ENCODE measurements at places on chromosomes 1 and 21. TPM values are rescaled to one million over a fixed set of nuclear protein-coding genes. Genes with fewer than 3 reads are reported as not detected.

GRCh38 chr1:226255380-226255779, 31.9 kb downstream of the MIXL1 start:
- H3K4me3 ChIP-seq, result no peak overlapping the region
- DNase-seq, result peak; percentile 23
- no peak overlapping the region for H3K27ac ChIP-seq
- H3K27me3 ChIP-seq, result no peaks in the 10 kb centered on the region
- H3K4me1 ChIP-seq, result no peaks in the 10 kb centered on the region

GRCh38 chr1:25809929-25810328, 9.8 kb upstream of the MTFR1L start:
- no peaks in the 10 kb centered on the region for H3K27me3 ChIP-seq
- no peak overlapping the region for H3K27ac ChIP-seq
- no peak for DNase-seq
- H3K4me1 ChIP-seq, result peaks cover 6% of the 10 kb centered on the region
- H3K36me3 ChIP-seq, result peaks cover 61% of the 10 kb centered on the region
- H3K4me3 ChIP-seq, result no peak overlapping the region

Gene ARHGAP30
- polyA plus RNA-seq, result 0.02 TPM

DNA sequence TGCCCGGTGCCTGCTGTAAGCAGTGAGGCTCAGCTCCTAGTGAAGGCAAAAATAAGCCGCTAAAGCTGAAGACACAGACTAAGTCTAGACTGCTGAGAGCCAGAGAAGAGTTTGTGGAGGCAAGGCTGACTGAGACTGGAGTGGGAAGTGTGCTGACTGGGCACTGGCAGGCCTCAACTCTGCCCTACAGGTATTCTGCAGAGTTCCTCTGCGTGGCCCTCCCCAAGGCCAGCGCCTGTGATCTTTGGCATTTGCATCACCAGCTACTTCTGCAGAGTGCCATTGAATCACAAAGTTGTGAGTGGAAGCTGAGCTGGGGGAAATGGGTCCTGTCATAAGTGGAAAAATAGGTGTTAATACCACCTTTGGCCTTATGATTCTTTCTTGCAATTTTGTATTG, 905.7 kb downstream of the PLA2G4A start:
- no peaks in the 10 kb centered on the region for H3K36me3 ChIP-seq
- no peak overlapping the region for H3K4me3 ChIP-seq
- no peak for DNase-seq
- no peak overlapping the region for H3K27ac ChIP-seq

DNA sequence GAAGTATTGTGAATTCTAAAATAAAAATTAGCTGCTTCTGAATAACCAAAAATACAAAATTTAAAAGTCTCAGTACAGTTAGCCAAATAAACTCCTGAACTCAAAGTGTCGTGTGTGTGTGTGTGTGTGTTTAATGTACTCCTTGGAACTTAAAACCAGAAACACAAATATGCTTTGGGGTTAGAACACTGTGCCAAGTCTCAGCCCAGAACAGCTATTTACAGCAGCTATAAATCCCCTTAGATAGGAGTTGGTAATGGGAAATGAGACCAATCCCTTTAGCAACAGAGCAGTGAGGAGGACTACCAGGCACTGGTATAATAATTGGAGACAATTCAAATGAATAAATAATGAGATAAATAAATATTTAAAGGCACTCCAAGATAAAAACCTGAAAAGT, 83.1 kb downstream of the PATJ start:
- no peaks in the 10 kb centered on the region for H3K36me3 ChIP-seq
- DNase-seq, result no peak
- no peak overlapping the region for H3K27ac ChIP-seq
- no peak overlapping the region for H3K4me3 ChIP-seq
- H3K4me1 ChIP-seq, result no peaks in the 10 kb centered on the region
- H3K27me3 ChIP-seq, result no peaks in the 10 kb centered on the region

GRCh38 chr1:152145769-152146168, 13.3 kb downstream of the RPTN start:
- DNase-seq, result no peak
- H3K36me3 ChIP-seq, result no peaks in the 10 kb centered on the region
- no peak overlapping the region for H3K27ac ChIP-seq
- H3K4me3 ChIP-seq, result no peak overlapping the region
- H3K27me3 ChIP-seq, result no peaks in the 10 kb centered on the region
- no peaks in the 10 kb centered on the region for H3K4me1 ChIP-seq

DNA sequence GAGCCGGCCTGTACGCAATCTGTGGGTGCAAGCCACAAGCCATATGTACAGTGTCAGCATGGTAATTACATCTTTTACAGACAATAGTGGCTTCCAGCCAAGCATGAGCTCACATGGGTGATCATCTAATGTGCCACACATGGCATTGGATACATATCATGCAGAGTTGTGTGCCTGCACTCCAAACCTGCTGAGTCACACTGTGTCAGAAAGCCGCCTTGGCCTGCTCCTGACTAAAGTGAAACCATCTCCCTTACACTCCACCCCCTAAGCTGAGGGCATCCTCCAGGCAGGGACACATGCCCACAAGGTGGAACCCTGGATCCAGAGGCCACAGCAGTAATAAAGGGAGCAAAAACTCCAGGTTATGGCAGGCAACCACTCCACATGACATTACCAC, 72.5 kb downstream of the KCNT2 start:
- H3K36me3 ChIP-seq, result no peaks in the 10 kb centered on the region
- no peaks in the 10 kb centered on the region for H3K4me1 ChIP-seq
- no peak overlapping the region for H3K27ac ChIP-seq

Gene CFHR1
- polyA plus RNA-seq, result not detected

DNA sequence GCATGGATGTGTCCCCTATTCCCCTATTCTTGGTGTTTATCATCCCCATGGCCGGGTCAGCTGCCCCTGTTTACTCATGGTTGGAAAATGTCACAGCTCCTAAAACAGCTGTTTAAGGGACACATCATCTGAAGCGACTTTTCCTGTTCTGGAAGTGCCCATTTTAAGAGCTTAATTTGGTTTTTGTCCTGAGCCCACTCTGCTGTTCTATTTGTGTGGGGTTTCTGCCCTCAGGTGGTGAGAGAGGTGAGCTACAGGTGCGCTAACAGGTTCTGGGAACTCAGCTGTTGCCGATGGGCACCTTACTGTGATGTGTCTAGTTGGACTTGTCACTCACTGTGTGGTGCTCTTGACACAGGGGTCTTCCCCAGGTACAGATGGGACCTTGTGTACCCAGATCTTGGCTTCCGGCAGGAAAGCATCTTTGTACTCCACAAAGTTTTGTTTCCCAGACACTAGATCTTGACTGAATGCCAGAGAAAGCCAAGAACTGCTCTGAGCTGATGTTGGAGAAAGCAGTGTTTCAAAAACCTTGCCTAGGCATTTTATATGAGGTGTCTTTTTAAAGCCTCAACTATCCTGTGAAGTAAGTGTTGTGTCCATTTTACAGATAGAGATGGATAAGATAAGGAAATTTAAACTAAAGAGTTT, 59.0 kb upstream of the CD1D start:
- no peaks in the 10 kb centered on the region for H3K36me3 ChIP-seq
- no peaks in the 10 kb centered on the region for H3K4me1 ChIP-seq
- H3K27ac ChIP-seq, result no peak overlapping the region
- H3K27me3 ChIP-seq, result peaks cover 36% of the 10 kb centered on the region
- peak; percentile 46 for DNase-seq

DNA sequence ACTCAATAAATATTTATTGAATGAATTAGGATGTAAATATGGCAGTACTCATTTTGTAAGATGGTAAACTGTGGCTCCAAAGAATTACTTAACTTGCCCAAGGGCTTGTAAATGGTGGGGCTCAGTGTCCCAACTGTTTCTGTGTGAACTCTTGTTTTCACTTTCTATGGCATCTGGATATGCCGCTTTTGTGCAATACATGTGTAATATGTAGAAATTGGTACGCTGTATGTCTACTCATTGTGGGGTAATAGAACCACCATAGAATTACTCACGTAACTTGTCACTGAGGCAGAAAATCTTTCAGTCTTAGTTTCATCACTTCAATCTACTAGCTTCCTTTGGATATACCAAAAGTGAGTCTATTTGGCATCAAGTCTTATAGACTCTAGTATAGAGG, 977 bp downstream of the PRPF3 start:
- H3K27ac ChIP-seq, result no peak overlapping the region
- H3K4me1 ChIP-seq, result no peaks in the 10 kb centered on the region
- H3K4me3 ChIP-seq, result peak overlapping the region; percentile 98
- peaks cover 13% of the 10 kb centered on the region for H3K36me3 ChIP-seq

Measured in IMR-90 (cell line).